Fibroblast of skin of abdomen (primary cell): ENCODE measurements at places on chromosomes 1 and 21.

DNA sequence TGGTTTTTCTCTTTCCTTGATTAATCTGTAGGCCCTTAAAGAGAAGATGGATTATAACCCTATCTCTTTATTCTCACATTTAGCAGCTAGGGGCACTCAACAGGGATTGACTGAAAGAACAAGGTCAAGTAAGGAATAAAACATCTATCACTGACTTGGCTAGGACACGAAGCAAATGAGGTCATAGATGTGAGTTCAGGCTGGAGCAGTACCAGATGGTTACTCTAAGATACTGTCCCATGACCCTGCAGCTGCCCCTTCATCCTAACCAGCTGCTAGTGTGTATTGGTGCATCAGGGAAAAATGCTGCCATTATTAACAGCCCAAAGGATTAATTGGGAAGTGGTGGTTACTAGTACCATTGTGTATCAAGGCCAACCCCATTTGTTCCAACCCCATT lies 221.9 kb downstream of the CTH start:
- no peak for DNase-seq

DNA sequence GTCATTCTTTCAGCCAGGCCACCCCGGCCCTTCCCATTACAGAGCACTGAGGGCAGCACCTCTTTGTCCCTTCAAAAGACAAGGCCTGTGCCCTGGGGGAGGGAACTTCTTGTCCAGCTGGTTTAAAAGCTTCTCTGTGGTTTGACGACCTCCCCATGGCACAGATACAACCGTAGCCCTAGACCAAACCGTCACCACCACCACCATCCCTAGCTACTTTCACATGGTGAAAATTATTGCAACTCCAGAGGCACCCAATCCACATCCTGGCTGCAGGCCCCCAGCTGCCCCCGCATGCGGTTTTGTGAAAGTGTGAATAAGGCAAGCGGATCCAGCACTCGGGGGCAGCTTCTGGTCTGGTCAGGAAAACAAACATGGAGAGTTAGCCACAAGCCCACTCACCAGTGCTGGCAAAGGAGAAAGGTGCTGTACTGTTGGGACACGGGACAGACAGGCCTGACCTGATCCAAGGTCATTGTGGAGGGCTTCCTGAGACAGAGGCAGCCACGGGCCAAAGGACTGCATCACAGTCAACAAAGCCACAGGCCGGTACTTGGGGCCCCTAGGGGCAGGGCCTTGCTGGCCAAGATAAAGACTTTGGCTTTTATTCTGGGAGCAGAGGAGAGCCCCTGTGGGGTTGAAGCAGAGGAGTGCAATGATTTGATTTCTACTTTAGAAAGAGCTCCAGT lies 31.2 kb downstream of the CDCA8 start:
- DNase-seq: no peak

DNA sequence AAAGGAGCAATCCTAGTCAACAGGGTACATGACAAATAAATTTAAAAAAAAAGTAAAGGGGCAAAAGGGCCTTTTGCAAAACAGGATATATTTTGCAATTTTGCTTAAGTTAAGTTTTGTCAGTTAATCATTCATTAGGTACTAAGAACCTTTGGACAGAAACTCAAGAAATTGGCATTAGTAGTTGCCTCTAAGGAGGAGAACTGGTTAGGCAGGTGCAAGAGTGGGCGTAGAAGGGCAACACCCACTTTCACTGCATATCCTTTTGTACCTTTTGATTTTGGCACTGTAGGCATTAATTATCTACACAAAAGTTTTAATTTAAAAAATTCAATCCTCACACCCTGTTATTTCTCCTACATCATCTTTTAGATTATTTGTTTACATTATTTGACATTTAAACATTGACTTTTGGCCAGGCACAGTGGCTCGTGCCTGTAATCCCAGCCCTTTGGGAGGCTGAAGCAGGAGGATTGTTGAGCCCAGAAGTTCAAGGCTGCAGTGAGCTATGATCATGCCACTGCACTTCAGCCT lies 4.3 kb downstream of the DDAH1 start:
- DNase-seq: no peak

- DNase-seq: no peak
These were observed 52.6 kb downstream of the ABCA4 start for GRCh38 chr1:94068096-94068998.

DNA sequence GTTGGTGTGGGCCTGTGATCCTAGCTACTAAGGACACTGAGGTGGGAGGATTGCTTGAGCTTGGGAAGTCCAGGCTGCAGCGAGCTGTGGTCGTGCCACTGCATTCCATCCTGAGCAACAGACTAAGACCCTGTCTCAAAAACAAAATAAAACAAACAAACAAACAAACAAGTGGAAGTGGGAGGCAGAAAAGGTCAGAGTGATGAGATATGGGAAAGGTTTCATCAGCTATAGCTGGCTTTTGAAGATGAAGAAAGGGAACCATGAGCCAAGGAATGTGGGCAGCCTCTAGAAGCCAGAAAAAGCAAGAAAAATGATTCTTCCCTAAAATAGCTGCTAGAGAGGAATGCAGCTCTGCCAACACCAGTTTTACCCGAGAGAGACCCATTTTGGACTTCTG lies 10.6 kb upstream of the NUCKS1 start:
- no peak for DNase-seq

DNA sequence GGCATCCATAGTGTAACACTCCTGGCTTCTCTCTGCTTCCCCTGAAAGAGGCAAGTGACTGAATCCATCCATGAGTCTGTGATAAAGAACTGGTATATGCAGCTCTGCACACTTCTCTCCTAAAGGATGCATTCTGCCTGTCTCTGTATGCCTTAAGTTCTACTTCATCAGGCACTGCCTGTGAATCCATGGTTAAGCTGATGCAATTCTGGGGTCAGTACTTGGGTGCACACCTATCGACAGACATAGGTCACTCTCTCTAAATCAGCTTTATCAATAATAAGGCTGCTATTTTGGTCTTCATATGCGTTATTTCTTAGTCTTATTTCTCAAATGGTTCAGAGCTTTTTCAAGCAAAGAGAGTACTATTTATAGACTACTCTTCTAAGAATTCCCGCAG lies 32.7 kb upstream of the PTP4A2 start:
- DNase-seq: no peak

- peak; percentile 51 for DNase-seq
These were observed 4.4 kb downstream of the DVL1 start for GRCh38 chr1:1344655-1345361.

DNA sequence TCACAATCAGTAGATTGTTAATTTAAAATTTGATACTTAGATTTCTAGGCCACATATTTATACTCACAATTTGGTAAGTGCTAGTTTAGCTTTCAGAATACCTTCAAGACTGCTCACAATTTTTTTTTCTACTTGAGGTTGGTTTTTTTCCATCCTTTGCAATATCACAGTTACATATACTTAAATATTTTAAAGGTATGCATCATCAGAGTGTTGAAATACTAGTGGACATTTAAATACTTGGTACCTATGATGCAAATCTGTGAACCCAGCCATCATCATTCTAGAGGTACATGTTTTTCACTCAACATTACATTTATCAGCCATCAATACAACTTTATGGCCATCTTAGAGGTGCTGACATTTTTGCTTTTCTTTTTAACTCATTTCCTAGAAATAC lies 6.2 kb upstream of the LRRC40 start:
- DNase-seq: peak; percentile 24

- DNase-seq: no peak
These were observed 7.0 kb downstream of the SH3BP5L start for GRCh38 chr1:248818505-248819374.

DNA sequence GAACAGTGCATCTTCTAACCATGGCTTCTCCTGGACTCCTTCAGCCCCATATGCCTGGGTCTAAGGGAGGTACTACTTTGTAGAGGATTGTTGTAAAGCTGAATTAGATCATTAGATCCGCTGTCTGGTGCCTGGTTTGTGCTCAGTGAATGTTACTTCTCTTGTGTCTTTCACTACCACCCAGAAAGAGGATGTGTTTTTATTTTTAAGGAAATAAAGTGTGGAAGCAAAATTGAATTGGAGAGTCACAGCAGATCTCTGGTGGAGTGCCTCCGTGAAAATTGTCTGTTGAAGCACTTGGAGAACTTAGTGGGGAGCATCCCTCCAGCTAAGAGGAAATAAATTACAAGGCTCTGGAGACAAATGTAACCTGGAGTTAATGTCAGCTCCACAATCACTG lies 101.8 kb upstream of the ARTN start:
- no peak for DNase-seq

- DNase-seq: no peak
These were observed 51.1 kb upstream of the RBM15 start for GRCh38 chr1:110288111-110288510.

GRCh38 chr1:192311281-192311680 lies 5.5 kb upstream of the RGS21 start:
- DNase-seq: peak; percentile 59

DNA sequence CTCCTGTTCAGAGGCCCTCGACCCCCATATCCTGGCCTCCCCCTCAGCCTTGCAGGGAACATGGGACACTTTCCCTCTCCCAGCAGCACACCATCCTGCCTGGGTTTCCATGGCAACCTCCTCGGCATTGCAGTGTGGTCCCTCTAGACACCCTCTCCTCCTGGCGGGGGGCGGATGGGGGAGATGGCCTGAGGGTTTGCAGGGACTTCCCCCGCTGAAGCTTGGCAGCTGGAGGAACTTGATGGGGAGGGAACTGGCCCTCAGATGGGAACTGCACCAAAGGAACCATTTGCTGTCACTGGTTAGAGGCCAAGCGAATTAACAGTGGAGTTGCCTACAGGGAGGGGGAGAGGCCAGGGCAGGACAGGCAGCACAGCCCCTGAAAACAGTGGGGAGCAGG lies 28.7 kb downstream of the RIMS3 start:
- no peak for DNase-seq

GRCh38 chr1:97396463-97396862 lies 524.4 kb downstream of the DPYD start:
- DNase-seq: peak; percentile 48

DNA sequence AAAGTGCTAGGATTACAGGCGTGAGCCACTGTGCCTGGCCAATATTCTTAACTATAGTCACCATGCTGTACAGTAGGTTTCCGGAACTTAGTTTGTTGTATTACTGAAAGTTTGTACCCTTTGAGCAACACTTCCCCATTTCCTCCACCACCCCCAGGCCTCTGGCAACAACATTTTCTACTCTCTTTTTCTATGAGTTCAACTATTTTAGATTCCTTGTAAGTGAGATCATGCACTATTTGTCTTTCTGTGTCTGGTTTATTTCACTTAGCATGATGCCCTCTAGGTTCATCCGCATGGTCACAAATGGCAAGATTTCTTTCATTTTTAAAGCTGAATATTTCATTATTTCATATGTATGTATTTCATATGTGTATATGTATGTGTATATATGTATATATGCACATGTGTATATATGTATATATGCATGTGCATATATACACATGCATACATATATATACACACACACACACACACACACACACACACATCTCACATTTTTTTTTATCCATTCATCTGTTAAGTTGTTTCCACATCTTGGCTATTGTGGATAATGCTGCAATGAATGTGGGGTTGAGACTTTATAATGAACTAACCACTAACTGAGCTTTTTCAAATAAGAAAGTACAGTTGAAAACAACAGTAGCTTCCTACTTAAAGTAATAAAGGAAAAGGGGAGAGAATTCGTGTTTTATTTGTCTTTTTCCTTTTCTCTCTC lies 256.8 kb upstream of the C1orf105 start:
- peak; percentile 65 for DNase-seq

- no peak for DNase-seq
These were observed 23.2 kb downstream of the ITGB2 start for GRCh38 chr21:44897326-44898010.

- DNase-seq: no peak
These were observed 827 bp downstream of the OR2B11 start for GRCh38 chr1:247456914-247457639.

- no peak for DNase-seq
These were observed 36.3 kb upstream of the RAP1GAP start for GRCh38 chr1:21705303-21705980.

- DNase-seq: no peak
These were observed 26.2 kb downstream of the STUM start for GRCh38 chr1:226574591-226575435.

DNA sequence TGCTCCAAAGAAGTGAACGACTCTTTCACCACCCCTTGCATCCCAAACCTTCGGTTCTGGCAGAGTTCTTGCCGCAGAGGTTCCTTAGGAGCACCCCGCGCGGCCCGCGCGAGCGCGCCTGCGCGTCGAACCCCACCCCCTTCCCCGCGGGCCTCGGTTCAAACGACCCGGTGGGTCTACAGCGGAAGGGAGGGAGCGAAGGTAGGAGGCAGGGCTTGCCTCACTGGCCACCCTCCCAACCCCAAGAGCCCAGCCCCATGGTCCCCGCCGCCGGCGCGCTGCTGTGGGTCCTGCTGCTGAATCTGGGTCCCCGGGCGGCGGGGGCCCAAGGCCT lies at the start of gene C1orf56:
C1orf56 (plus strand) TSS at position 161 of the 334 bp plus-strand sequence; CDS start at position 258, 97 bp downstream.
- DNase-seq: peak; percentile 72

DNA sequence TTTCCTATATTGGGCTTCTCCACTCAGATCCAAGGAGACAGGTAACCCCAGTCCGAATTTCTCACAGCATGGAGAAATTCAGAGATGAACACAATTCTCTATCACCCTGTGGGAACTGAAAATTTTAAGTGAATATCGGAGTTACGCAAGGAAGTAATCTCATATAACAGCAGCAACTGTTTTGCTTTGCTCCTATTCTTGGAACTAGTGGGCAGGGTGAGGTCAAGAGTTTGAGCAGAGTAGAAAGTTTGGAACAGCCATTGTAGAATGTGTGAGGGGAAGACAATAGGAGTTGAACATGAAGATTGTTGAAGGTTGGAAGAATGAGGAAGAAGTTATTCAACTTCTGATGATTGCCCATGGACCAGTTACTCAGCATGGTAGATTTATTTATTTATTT lies 24.3 kb upstream of the SLC35D1 start:
- no peak for DNase-seq

GRCh38 chr1:109878531-109879104 lies 32.0 kb upstream of the CSF1 start:
- no peak for DNase-seq

- no peak for DNase-seq
These were observed 48.4 kb downstream of the SLC37A1 start for GRCh38 chr21:42561762-42562650.

DNA sequence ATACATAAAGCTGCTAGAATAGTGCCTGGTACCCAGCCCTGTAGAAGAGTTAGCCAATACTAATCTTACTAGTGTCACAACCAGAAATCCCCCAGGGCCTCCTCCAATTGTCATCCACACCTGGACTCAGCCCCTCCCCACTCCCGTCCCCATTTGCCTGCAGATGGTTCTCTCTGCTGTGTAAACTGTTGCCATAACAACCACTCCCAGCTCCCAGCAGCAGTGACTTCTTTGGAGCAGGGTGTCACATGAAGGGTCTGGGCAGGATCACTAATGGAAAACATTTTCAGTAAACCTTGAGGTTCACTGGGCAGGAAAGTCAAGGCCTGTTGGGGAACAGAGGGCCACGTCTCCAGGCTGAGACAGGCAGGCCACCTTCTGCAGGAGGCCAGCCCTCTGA lies 126.0 kb upstream of the IPO9 start:
- DNase-seq: no peak

GRCh38 chr1:96882096-96882495 lies 160.5 kb downstream of the PTBP2 start:
- DNase-seq: peak; percentile 5

- DNase-seq: no peak
These were observed 203.3 kb upstream of the JUN start for GRCh38 chr1:58986996-58987767.
